ENCODE measurements at places on chromosomes 16 and 17. TPM values are rescaled to one million over a fixed set of nuclear protein-coding genes. Genes with fewer than 3 reads are reported as not detected.

DNA sequence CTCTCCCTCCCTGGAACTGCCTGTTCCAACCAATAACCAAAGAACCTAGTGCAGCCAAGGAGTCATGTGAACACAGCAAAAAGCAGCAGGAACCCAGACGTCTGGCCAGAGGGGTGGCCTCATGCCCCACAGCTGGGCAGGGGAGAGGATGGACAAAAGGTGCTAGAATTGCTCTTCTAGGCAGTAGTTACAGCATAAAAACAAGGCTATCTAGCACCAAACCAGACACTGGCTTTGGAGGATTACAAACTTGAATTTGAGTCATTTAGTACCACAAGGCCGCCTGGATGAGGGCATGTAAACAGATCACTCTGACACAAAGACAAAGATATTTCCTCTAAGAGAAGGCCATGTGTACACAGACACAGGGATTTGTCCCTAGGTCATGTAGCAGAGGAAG is 423.3 kb upstream of the MAF start:
- no peak for DNase-seq

- no peak for DNase-seq
Measured at GRCh38 chr16:1422076-1422475, 1.5 kb upstream of the UQCC4 start.

- DNase-seq: no peak
Measured at GRCh38 chr17:36153895-36154610, 22.4 kb downstream of the TBC1D3B start.

DNA sequence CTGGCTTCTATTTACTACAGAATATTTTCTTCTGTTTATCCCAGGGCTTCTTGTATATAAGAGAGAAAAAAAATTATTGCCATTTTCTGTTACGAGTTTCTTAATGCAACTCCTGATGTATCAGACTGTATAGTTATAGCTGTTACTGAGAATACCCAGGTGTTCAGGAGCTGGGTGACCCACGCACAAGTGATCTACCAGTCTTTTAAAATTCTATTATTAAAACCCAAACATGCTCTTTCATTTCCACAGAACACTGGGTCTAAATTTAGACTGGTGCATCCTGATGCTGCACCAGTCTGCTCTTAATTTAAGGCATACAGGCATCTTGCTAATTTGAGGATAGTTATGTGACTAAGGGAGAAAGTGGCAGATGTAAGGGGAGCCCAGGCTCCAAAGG is 31.2 kb upstream of the NLRP1 start:
- no peak for DNase-seq

GRCh38 chr17:36935671-36936454 is 1.4 kb upstream of the LHX1 start:
- DNase-seq: no peak

- no peak for DNase-seq
Measured at GRCh38 chr16:5056352-5056751, 9.4 kb downstream of the C16orf89 start.

GRCh38 chr17:72719578-72720493 is 372.7 kb downstream of the SLC39A11 start:
- DNase-seq: no peak

GRCh38 chr17:8021565-8022359 is 17.1 kb upstream of the ALOX15B start:
- no peak for DNase-seq

GRCh38 chr17:19718613-19719354 is 2.4 kb upstream of the SLC47A2 start:
- DNase-seq: no peak

DNA sequence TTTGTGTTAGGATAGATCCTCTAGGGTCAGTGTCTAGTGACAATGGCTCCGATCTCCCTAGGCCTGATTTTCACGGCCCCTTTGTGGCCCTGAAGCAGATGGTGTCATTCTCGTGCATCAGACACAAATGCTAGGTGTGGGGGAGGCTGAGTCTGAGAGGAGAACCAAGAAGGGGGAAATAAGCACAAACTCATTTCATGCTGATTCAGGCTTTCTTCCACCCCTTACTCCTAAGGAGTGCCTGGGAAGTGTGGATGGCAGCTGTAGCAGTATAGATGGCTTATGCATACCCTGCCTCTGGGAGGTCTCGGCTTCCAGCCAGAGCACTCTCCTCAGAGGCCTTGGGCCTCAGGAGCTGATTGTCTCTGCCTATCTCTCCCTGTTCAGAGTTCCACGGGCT is 1.8 kb upstream of the WNK4 start:
- DNase-seq: no peak

GRCh38 chr17:45428931-45429338 is 3.7 kb downstream of the ARHGAP27 start:
- DNase-seq: no peak

- peak; percentile 72 for DNase-seq
Measured at GRCh38 chr17:41801374-41802271, 10.1 kb downstream of the P3H4 start.

GRCh38 chr17:34313164-34313563 is 6.1 kb upstream of the CCL8 start:
- no peak for DNase-seq

GRCh38 chr17:7139400-7139799 is 24.8 kb upstream of the ASGR2 start:
- no peak for DNase-seq

- DNase-seq: no peak
Measured at GRCh38 chr16:67399218-67399733, 6.0 kb upstream of the TPPP3 start.

The CACNG1 gene
- 124 TPM for total RNA-seq

The SLC16A5 gene
- total RNA-seq: 6.1 TPM

The AANAT gene
- total RNA-seq: not detected

The CIAO3 gene
- total RNA-seq: 48.5 TPM

The RSKR gene
- total RNA-seq: 10.1 TPM

The KRT32 gene
- total RNA-seq: not detected
